SK-MEL-5 (cell line): ENCODE measurements at places on chromosomes 16 and 17.
A peak's percentile ranks its signal among the peaks of the same experiment; 100 is the strongest.

DNA sequence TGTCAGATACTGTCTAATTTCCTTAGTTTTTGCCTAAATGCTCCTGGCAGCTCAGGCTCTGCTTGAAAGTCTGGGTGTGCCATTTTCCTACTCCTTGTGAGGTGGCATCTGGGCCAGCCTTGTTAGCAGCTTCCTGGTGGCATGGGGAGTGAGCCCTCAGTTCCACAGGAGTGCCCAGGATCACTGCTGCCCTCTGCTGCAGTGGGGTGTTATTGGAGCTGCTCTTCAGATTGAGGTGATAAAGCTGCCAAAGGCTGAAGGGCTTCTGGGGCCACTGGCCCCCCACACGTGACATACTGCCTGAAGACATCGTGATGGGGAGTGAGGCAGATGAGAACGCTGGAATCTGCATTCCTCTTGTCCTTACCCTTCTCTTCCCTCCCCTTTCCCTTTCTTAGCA, 27.4 kb downstream of the CEP95 start:
- DNase-seq, result peak; percentile 53

DNA sequence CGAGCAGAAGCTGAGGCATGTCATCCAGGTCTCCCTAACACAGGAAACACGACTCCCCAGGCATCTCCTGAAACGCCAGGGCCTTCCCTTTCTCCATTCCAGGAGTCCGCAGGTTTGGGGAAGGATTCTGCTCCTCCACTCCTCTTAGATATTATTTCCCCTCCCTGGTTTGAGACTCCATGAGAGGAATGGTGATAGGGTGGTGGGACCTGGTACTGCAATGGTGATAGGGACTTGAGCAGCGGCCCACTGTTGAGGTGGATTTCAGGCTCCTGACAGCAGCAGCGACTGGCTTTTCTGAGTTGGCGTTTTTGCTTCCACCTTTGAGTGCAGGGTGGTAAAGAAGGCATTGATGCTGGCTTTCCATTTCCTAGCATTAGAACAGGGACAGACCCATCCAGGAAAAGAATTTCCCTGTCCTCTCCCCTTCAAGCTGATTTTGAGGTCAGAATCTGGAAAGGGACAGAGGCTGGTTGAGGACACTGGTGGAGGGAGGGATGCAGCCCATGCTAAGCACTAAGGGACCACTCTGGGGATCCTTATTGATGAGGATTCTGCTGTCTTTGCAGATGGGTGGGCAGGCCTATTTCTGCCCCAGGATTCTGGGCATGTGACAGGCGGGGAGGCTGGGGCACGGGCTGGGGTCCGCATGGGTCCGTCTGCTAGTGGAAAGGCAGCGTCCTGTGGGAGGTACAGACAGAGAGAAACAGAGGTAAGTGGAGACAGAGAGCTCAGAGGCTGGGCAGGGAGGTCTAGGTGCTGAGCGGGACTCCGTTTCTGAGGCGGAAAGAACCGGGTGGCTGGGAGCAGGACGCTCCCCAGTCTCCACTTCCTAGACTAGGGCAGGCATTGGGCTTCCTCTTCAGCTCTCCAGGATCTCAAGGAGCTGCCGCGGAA, 1.3 kb upstream of the TBX4 start:
- no peak for DNase-seq

GRCh38 chr17:60747069-60747808, 69.6 kb downstream of the BCAS3 start:
- peak; percentile 82 for DNase-seq

DNA sequence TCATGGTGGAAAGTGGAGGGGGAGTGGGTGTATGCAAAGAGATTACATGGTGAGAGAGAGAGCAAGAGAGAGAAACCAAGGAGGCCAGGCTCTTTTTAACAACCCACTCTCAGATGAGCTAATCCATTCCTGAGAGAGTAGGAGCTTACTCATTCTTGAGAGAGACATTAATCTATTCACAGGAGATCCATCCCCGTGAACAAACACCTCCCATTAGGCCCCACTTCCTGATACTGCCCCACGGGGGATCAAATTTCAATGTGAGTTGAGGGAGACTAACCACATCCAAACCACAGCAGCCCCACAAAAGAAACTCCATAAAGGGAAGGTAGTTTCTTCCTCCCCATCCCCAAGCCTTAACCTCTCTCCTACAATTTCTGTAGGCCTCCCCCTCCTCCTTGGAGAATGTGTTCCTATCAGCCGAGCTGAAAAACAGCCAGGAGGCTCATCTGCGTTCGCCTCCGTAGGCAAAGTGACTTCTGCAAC, 450.0 kb downstream of the NPIPA7 start:
- no peak for DNase-seq
